Stimulated activated CD8-positive, alpha-beta memory T cell treated with anti-CD3 and anti-CD28 coated beads, Interleukin-4, amount 100 ng/mL, for 1 hour (primary cell): ENCODE measurements at places on chromosomes 6 and 20.

DNA sequence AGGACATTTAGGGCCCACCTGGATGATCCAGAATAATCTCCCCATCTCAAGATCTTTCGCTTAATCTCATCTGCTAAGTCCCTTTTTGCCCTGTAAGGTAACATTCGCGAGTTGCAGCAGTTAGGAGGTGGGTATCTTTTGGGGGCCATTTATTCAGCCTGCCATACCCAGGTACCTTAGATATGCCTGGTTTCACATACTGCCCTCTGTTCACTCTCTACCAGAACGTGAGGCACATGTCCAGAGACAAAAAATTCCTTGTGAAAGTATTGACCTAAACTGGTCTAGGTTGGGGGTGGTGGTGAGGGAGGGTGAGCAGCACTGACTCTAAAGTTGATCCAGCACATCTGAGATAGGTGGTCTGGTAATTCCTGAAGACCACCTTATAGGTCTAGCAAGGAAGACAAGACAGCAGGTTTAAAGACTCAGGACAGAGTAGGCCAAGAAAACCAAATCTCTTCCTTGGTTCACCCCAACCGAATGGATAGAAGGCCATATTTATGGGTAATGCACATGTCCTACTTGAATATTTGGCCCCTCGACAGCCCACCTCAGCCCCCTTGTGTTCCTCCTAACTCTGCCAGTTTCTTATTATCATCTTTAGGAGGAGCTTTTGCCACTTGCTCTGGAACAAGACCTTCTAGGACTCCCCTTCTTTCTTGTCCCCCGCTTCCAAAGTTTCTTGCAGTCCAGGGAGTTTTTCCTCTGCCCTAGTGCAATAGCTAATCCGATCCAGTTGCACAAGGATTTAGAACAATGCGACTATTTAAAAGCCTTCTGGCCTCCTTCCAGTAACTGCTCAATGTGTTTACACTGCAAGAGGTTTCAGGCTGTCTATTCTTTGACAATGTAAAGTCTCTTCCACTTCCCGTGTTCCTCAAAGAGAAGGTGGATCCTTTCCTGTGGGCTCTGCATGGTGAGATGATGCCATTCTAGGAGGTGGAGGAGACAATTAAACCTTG lies 213.0 kb upstream of the LAMP5 start:
- no peak for DNase-seq

- DNase-seq = no peak
Observed at GRCh38 chr6:4973982-4974745, 29.7 kb downstream of the RPP40 start.

DNA sequence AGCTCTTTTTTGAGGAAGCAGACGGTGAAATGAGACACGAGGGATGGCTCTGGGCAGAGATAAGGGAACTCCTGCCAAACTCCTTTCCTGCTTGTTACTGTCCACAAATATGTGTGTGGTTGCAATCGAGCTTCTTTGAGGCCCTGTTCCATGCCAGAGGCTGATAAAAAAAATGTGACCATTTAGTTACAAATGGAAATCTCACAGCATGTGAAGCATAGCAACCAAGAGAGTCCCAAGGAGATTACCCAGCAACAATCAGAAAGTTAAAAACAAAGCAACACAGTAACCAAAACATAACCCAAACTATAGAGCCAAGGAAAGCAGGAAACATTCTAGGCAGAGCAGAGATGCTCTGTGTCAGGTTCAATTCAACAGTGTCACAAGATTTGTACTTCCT lies 35.4 kb upstream of the HMGN3 start:
- no peak for DNase-seq

GRCh38 chr20:4844325-4844724 lies 122.6 kb downstream of the PRND start:
- no peak for DNase-seq

GRCh38 chr6:134402372-134402984 lies 84.6 kb upstream of the SGK1 start:
- DNase-seq = no peak

- peak; percentile 65 for DNase-seq
Observed at GRCh38 chr6:57317060-57317943, at the start of gene PRIM2. TSS of gene PRIM2 (plus strand) at chr6:57317630. CDS start at chr6:57318446, 816 bp downstream.

DNA sequence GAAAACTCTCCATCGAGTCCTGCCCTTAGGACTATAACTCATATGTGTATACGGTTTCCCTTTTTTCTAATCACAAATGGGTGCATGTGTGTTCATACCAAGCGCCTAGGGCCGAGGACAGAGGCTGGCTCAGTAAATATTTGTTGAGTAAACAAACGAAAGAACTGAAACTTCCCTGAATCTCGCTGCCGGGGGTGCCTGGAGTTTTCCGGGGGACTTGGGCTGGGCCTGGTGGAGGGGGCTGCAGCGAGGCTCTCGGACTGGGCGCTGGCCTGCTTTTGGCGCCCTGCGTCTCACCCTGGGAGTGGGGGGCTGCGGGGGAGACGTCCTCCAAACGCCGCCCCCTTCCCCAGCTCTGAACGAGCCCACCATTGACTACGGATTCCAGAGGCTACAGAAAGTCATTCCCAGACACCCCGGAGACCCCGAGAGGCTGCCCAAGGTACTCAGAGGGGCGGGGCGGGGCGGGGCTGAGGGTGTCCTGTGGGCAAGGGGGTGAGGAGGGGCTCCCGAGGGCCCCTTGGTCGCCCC lies 49.0 kb downstream of the CPXM1 start:
- DNase-seq = no peak

DNA sequence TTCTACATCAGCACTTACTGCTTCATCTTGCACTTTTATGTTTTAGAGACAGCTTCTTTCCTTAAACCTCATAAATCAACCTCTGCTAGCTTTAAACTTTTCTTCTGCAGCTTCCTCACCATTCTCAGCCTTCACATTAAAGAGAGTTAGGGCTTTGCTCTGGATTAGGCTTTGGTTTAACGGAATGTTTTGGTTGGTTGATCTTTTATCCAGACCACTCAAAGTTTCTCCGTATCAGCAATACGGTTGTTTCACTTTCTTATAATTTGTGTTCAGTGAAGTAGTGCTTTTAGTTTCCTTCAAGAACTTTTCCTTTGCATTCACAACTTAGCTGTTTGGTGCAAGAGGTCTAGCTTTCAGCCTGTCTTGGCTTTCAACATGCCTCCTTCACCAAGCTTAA lies 40.4 kb downstream of the DNAAF9 start:
- no peak for DNase-seq

DNA sequence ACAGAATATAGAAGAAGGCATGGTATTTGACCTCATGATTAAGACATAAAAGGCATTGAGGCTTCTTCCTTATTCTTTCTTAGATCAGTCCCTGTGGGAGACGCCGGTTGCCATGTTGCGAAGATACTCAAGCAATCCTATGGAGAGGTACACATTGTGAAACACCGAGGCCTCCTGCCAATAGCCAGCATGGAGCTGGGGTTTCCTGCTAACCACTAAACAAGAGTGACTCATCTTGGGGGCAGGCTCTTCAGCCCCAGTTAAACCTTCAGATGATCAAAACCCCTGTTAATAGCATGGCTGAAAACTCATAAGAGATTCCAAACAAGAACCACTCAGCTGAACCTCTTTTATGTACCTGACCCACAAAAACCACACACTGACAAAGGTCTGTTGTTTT lies 478.8 kb downstream of the CD83 start:
- DNase-seq = no peak

GRCh38 chr20:17941087-17941825 lies 27.3 kb downstream of the SNX5 start:
- DNase-seq = no peak

DNA sequence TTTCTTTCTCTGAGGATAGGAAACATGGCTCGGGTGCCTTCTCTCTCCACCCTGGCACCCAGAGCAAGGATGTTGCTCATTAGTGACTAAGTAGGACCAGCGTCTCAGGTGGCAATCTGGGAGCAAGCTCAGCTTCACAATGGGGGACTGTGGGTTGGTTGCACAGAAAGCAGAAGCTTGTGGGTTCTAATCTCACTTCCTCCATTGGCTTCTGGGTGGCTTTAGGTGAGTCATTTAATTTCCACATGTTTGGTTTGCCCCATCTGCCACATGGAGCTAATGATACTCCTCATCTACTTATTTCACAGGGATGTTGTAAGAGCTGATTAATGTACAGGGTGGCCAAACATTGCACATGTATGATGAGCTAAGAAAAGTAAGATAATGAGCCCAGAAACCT lies 54.8 kb upstream of the AKIRIN2 start:
- peak; percentile 10 for DNase-seq

DNA sequence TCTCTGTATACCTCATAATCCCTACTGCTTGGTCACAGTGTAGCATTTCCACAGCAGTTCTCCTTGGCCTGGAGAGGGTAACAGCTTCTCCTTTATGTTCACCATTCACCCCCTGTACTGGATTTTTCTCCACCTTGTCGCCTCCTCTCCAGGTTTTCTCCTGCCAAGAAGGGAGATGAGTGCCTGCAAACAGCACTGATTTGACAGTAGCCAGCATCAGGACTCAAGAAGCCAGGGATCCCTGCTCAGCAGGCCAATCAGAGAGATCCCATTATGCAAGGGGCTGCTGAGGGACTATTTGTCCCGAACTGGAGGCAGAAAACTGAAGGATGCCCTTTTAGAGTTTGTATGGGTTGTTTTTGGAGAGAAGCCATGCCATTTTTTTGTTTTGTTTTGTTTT lies 68.6 kb upstream of the RIPOR2 start:
- no peak for DNase-seq

DNA sequence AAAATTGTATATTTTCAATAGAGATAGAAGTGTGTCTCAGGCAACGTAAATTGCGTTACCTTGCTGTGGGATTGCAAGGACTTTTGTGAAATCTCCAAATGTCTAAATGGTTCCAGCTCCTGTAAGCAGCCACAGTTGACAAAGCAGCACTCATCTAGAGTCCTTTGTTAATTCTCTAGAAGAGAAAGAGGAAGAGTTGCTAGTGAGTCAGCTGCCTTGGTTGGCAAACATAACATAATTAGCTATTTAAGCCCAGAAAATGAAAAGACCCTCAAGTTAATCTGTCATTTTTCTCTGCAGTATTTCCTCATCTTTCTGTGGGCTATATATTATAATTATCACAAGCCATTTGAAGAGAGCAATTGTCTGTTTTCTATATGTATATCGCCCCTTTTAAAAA lies 66.4 kb upstream of the FABP7 start:
- DNase-seq = no peak

GRCh38 chr6:66970373-66970772 lies 1263.3 kb upstream of the EYS start:
- no peak for DNase-seq

GRCh38 chr20:63182425-63182824 lies 33.5 kb downstream of the YTHDF1 start:
- no peak for DNase-seq

DNA sequence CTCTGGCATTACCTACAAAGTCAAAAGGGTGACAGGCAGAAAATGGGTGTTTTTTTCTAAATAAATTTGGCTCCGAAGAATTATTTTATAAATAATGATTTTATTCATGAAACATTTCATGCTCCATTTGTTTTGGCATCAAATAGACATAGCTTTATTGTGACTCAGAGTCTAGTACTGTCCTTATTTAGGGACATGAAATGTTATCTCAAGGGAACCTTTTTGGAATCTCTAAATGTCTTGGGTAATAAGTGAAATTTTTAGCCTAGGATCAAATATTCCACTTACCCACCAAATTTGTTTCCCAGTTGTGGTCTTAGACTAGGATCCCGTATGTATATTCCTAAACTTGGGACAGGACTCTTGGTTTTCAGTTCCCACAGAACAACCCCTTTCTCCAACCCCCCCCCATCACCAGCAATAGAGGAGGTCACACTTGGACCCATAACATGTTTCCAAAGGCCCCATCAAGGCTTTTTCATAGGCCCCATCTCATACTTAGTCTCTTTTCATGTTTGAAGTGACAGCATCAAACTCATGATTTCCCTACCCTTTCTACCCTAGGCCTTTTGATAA lies 81.8 kb downstream of the JAG1 start:
- no peak for DNase-seq

DNA sequence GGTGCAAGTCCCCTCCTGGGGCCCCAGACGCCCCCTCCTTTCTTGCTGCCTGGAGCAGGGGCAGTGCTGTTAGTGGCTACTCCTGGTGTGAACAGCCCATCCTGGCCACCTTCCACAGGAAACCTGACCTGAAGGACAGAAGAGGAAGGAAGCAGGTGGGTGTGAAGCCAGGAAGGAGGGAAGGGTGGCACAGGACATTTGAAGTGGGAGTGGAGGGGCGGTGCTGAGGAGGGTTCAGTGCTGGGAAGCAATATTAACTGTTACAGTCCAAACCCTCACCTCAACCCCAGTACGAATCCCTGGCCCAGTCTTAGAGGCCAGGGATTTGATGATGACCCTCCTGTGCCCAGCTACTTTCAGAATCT lies 766 bp downstream of the PRICKLE4 start:
- no peak for DNase-seq

DNA sequence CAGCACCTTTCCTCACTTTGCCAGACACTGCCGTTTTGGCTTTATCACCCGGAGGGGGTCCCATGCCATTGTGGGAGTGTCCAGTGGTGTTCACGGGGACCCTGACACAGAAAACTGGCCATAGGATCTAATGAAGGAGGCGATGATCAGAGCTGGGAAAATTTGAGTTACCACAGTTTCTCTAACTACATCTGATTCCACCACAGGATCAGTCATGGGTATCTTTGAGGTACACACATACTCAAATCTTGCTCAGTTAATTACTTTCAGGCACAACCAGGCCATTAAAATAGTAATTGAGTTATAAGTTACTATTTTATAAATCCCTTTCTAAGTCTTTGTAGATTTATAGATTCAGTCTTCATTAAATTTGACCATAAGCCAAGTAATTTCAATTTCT lies 215.1 kb downstream of the PRL start:
- DNase-seq = no peak

GRCh38 chr6:37791156-37791919 lies 28.2 kb upstream of the ZFAND3 start:
- peak; percentile 58 for DNase-seq

DNA sequence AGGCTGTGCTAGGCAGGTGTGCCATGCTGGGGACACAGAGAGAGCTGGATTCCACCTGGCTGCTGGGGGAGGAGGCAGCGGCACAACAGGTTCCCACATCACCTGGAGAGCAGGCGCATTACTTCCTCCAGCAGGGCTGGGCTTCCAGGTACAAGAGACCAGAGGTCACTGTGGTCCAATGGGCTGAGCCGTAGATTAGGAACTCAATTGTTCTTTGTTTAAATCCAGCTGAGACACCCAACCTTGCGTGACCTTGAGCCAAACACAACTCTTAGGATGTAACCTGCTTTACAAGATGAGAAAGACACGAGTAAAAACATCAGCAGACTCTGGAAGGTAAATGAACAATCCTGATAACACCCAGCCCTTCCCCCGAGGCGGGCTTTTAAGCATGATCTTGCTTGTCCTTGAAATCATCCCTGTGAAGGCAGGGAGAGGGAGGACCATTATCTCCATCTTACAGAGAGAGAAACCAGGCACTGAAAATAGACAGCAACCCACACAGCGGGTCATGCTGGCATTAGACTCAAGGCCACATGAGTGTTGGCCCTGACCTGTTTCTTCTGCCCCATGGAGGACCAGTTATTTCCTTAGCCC lies 216.5 kb upstream of the RREB1 start:
- no peak for DNase-seq

GRCh38 chr6:26525838-26526237 lies 12.3 kb upstream of the HMGN4 start:
- DNase-seq = no peak

DNA sequence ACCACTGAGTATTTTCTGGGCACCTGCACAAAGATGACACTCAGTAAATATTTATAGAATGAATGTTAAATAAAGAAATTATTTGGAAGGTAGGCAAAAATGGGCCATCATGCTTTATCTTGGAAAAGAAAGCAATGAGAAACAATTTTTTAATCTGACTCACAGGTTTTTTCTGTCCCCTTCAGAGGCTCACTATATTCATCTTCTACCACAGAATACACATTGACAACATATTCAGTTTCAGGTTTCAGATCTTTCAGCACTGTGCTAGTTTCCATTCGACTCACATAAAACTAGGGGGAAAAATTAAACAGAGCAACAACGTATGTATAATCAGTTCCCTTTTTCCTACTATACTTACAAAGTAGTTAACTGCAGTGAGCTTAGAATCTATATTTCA lies 58.3 kb downstream of the COL12A1 start:
- no peak for DNase-seq
